ENCODE measurements at places on chromosomes 7 and 10.

- DNase-seq, result no peak
These were observed 197.5 kb upstream of the CSTF2T start for GRCh38 chr10:51896849-51897248.

GRCh38 chr7:47570649-47571050 is 11.3 kb downstream of the TNS3 start:
- no peak for DNase-seq

DNA sequence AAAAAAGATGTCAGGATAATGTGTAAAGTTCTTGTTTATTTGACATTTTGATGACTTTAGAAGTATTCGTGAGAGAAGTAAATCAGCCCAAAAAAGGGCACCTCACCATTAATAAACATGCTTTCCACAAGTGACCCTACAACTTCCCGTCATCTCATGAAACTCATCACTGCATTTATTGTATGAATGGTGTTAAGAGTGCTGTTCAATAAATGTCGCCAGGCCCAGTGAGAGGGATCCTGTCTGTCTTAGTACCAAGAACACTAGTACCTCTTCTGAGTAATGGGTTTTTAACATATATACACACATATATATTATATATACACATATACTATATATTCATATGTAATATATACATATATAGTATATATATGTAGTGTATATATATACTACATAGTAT is 61.9 kb downstream of the TMEM26 start:
- no peak for DNase-seq

GRCh38 chr10:4918236-4918635 is 45.0 kb upstream of the AKR1C1 start:
- DNase-seq, result no peak

All from SHP77 treated with DMSO at 0.1 percent for 48 hours (cell line).